Activated naive CD4-positive, alpha-beta T cell treated with anti-CD3 and anti-CD28 coated beads, Interleukin-2, amount 50 U/mL, for 16 hours (primary cell): ENCODE measurements at places on chromosomes 6 and 20.

- DNase-seq: no peak
Measured at GRCh38 chr20:36672991-36673390, 27.0 kb upstream of the SLA2 start.

GRCh38 chr6:47094241-47094925 is 52.3 kb upstream of the ADGRF1 start:
- no peak for DNase-seq

DNA sequence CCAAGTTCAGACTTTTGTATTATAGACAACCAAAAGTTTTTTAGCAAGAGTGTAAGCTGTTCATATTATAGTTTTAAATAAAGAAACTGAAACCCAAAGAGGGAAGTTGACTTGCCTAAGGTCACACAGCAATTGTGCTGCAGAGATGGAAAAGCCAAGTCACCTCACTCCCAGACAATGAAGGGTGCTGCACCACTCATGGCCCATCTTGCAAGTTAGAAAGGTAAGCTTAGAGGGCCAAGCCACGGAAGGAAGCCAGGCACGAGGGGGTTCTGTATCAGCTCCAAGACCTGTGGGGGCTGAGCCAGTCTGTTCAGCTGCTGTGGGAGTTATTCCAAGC is 860 bp downstream of the DEFB124 start:
- DNase-seq: no peak

GRCh38 chr6:160041608-160042007 is 72.7 kb downstream of the IGF2R start:
- no peak for DNase-seq

DNA sequence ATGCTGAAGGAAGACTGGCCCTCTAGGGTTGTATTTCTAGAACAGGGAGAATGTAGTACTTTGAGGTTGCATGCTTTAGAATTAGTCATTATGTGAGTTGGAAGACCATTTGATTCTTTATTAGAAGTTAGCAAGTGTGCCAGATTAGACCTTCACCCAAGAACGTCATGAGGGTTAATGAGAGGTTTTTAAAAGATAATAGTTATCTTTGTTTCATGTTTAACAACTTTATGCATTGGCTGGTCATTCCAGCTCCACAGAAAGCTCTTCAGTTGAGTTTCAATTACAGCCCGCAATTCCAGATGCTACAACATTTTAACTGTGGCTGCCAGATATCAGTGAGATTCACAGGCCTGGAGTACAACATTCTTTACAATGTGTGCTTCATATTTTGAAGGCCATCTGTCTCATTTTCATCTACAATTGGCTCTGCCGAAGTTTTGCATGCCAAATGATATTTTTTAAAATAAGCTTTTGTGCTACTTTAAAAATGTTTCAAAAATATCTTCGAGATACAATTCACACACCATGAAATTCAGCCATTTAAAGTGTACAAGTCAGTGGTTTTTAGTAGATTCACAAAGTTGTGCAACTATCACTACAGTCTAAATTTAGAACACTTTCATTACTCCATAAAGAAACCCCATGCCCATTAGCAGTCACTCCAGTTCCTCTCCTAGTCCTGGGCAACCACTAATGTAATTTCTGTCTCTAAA is 61.1 kb upstream of the FBXO30 start:
- no peak for DNase-seq

- peak; percentile 86 for DNase-seq
Measured at GRCh38 chr6:39228992-39229767, at the start of gene KCNK5. TSS of gene KCNK5 (minus strand) at chr6:39229475. CDS start at chr6:39229111, 364 bp downstream.

- DNase-seq: no peak
Measured at GRCh38 chr6:167760979-167761793, 65.5 kb upstream of the AFDN start.

DNA sequence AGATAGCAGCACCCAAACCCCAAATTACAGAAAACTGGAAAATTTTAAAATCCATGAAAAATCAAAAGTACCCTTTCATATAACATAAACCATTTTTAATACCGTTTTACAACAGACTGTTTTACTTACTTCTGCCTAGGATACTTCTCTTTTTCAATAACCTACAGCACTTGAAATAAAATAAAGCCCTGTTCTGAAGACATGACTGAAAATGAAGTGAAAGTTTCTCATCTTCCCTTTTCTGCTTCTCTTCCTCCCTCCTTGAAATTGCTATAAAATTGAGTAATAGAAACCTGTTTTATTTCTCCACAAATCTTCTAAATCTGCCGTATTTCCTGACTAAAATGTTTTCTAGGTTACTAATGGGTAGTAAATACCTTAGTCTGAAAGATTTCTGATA is 20.3 kb downstream of the MMS22L start:
- DNase-seq: no peak

DNA sequence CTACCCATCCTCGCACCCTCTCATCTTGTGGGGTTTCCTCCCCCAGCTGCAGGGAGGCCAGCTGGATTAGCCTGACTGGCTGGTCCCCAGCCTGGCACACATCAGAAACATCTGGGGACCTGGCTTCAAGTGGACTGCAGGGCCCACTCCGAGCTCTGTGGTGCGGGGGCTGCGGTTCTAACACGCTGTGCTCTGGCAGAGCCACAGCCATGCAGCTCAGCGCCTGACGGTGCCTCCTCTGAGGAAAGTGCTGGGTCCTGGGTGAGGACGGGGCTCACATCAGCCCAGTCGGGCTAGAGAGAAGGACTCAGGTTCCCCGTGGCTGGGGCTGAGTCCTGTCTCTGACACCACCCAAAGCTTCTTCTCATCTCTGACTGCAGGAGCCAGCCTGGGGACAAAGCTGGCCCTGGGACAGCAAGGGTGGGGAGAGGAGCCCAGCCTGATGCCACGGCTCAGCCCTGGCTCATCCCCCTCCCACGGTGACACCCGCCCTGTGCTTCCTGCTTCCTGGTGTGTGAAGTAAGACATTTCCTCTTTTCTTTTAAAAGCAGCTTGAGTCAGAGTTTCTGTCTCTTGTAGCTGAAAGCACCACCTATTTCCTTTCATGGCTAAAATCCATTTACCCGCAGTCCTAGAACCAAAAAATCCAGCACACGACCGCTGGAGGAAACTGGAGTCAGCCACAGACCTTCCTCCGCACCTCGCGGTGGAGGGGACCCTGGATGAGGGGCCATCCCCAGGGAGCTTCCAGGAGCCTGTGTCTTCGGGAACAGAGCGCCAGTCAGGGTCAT is 127.4 kb upstream of the AFDN start:
- peak; percentile 66 for DNase-seq

DNA sequence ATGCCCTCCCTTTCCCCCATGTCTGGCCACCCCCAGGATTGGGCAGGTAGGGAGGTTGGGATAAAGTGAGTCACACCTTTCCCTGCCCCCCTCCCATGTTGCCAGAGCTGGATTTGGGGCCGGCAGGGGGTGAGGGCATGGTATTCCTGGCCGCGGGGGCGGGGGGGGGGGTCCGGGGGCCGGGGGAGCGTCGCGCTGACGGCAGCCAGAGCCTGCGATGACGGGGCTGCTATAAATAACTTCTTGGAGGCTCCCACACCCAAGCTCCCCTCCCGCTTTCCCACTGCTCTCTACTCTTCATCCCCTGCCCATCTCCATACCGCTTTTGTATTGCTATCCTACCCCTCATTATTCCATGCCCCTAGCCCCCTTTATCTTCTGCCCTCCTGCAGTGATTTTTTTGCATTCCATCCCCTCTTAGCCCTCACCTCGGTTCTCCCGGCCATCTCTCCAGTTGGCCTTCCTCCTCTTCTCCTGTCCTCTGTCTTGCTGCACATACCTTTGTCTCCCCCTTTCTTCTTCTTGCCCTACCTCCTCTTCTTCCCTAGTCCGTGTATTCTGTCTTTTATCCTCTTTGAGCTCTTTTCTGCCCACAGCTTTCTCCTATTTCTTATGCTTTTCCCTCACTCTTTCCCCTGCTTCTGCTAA is 13.8 kb downstream of the SYNGAP1 start:
- no peak for DNase-seq

DNA sequence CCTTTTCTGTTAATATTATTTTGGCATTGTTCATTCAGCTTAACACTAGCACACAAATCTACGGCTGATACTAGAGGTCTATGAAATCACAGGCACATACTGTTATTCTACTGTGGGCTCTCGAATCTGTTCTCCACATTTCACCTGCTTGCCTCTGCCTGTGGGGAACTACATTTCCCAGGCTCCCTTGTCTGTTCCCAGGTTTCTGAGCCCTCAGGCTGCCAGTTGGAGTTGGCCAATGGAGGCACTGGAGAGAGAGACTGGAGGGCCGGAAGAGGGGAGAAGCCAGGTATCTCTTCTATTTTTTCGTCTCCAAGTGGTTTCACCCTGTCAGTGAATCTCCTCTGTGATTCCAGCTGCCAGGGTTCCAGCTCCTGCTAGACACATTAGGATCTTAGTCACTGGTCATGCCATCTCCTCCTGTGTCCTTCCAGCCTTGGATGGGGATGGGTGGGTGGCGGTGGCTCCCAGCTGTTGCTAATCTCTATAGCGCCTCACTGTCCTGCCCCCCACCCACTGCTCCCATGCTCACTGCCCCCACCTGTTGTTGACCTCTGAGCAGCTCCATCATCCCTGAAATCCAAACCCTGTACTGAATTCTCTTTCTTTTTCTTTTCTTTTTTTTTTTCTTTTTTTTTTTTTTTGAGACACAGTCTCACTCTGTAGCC is 188.2 kb downstream of the LRFN2 start:
- no peak for DNase-seq

DNA sequence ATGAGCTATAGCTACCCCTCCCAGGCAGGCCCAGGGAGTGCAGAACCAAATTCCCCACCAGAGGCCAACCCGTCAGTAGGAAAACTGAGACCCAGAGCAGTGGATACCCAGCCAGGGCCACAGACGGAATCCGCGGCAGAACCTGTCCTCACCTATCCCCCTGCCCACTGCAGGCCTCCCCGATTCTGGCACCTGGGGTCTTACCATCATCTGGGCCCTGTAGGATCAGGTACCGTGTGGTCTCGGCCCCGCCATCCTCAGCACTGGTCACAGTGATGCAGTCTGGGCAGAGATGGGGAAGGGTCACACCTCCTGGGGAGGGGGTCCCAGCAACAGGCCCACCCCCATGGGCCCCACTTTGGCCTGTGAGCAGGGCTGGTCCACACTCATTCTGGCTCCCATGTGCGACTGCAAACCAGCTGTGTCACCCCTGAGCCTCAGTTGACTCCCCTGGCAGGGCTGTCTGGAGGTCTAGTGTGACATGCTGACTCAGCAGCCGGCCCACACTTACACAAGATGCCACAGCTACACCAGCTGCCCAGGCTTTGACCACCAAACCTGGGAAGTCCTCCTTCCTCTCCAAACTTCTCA is 3.8 kb downstream of the ZNF335 start:
- no peak for DNase-seq

DNA sequence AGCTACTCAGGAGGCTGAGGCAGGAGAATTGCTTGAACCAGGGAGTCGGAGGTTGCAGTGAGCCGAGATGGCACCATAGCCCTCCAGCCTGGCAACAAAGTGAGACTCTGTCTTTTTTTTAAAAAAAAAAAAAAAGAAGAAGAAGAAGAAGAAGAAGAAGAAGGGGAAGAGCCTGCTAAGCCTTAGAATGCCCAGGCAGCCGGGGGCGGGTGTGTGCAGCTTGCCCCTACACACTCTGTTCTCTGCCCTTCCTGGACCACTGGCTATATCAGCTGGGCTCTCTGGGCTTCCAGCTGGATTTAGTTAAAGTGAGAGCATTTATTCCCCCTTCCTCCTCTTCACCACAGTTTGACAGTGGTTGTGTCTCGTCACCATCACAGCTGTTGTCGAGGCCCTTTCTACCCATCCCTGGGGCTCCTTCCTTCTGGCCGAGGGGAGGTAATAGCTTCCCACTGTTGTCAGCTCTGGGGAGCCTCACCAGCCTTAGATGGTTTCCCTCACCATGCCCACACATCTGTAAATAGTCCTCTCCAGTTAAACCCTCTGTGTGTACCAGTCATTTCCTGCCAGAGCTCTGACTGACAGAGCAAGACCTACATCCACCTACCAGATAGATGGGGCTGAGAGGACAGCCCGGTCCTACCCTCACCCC is 77.6 kb downstream of the TRERF1 start:
- DNase-seq: no peak

GRCh38 chr6:91126876-91127275 is 540.0 kb upstream of the MAP3K7 start:
- DNase-seq: no peak

DNA sequence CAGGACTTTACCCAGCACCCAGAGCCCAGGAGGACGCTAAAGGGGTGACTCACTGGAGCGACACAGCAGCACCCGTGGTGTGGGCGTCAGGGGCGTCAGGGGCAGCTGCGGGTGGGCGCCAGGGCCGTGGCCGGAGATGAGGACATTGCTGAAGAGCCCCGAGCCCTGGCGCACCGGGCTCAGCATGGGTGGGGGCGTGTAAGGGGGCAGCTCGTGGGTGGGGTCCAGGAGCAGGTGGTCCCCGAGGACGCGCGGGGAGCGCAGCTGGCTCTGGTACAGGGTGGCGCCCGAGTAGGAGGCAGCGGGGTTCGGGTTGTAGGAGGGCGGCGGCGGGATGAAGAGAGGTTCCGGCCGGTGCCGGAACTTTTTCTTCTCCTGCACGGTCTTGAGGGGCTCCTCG is 41.6 kb upstream of the MRPS10 start:
- DNase-seq: no peak

DNA sequence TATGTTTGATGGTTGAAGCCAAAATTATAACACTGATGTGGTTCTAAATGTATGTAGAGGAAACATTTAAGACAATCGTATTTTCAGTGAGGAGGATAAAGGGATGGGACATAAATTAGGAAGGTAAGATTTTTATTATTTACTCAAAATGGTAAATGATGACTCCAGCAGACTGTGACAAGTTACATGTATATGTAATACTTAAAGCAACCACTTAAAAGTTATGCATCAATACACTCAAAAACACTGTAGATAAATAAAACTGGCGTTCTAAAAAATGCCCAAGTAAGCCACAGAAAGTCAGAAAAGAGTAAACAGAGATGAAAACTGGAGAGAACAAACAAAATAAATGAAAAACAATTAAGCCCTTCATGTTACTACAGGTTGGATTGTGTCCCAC is 18.7 kb downstream of the HLA-DMB start:
- no peak for DNase-seq

DNA sequence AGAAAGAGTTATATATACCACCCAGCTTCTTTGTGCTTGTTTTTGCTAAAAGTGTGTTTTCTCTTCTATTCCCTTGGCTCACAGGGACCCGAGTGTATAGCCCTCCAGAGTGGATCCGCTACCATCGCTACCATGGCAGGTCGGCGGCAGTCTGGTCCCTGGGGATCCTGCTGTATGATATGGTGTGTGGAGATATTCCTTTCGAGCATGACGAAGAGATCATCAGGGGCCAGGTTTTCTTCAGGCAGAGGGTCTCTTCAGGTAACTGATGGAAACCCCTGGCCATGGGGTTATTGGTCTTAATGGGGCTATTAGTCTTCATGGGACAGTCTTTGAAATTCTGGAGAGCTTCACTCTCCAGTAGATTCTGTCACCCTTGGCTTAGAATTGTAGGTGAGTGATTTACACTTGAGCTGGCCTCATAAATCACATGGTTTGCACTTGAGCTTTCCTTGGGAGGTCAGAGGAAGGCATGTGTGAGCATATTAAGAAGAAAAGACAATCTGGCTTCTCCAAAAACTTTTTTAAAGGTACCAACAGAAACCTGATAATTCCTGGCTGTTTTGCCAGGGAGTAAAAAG is 3.0 kb downstream of the PIM1 start:
- DNase-seq: no peak
